Stimulated activated CD4-positive, alpha-beta T cell treated with anti-CD3 and anti-CD28 coated beads, Interleukin-1b, Interleukin-23, amount 100 ng/mL, for 24 hours (primary cell): ENCODE measurements at places on chromosomes 2 and 18.
A peak's percentile ranks its signal among the peaks of the same experiment; 100 is the strongest.

DNA sequence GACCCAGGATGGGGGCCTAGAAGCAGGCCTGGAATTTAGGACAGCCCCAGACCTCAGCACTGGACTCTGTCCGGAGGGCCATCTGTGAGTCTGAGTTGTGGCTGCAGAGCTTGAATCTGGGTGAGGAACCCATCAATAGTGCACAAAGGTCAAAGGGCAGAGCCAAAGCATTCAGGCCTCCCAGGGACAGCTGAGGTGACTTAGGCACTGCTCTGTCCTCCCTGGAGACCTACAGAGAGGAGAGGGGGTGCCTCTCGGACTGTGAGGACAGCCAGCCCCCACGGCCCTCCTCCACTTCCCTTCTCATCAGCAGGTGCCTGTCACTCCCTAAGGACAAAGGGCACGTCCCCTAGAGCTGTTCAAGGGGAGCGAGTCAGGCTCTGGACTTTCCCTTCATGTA is 25.1 kb upstream of the PRLH start:
- no peak for DNase-seq

DNA sequence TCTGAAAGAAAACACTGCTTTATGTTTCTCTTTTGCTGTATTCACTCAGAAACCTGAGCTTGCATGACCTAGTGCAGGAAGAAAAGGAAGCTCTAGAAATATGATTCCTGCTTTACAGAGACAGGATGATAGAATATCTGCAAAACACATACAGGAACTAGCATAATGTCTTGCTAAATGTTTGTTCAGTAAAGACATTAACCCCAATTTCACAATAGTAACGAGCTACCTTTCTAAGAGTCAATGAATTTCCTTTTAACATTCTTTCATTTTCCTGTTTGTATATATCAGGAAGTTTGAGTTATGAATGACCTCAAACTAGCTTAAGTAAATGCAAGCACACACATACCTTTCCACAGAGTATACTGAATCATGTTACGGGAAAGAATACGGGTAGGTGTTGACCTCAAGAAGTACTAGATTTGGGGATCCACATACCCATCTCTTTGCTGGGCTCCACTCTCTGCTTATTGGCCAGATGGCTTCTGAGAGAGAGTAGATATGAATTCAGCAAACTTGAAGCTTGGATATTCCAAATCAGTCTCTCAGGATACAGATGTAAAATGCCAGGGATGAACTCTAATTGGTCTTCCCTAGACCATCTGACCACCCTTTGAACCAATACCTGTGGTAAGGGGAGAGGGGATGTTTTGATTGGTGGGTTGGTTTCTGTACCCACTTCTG is 18.2 kb upstream of the ACSL3 start:
- no peak for DNase-seq

DNA sequence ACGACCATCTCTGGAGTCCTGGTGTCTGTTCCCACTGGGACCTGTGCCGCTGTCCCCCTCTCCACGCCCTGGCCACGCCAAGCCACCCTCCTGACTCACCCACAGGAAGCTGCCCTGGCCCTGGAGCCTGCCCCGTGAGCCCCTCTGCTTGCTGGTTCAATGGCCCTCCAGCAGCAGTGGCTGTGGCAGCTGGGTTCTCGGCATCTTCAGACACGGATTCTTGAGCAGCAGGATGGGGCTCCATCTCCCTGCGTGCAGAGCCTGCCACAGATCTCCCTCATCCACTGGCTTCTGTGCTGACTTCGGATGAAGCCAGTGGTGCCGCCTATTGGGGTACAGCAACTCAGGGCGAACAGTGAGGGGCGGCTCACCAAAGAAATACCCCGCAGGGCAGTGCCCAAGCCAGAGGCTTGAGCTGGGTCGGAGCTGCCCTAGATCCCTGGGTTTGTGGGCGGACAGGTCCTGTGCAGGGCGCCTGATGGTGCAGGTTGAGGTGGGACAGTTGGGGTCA is 14.0 kb downstream of the CAPN10 start:
- DNase-seq: no peak

DNA sequence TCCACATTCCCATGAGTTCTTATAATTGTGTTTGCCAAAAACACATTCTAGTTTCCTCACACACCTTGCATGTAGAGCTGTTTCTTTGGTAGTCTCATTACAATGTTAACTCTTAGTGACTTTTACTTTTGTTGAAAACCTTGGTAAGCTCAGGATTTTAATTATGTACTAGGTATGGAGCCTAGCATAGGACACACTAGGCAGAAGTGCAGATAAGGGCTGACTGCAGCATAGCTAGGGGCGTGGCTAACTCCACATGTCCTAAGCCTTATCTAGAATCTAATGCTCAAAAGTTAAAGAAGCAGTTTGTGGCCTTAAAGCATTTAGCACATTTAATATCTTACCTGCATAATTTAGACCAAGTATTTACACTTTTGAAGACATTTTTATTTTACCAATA is 153.7 kb upstream of the FBXO11 start:
- no peak for DNase-seq

GRCh38 chr18:68172842-68173549 is 541.9 kb downstream of the TMX3 start:
- no peak for DNase-seq

- DNase-seq: no peak
These were observed 67.9 kb downstream of the LRRFIP1 start for GRCh38 chr2:237695201-237695780.

GRCh38 chr2:26139269-26140183 is 33.4 kb upstream of the GAREM2 start:
- no peak for DNase-seq

GRCh38 chr2:44767691-44768090 is 173.8 kb upstream of the SIX3 start:
- DNase-seq: no peak

- DNase-seq: no peak
These were observed 129.5 kb downstream of the TMEM182 start for GRCh38 chr2:102891296-102891695.

GRCh38 chr2:107062599-107063220 is 176.7 kb upstream of the ST6GAL2 start:
- DNase-seq: no peak

DNA sequence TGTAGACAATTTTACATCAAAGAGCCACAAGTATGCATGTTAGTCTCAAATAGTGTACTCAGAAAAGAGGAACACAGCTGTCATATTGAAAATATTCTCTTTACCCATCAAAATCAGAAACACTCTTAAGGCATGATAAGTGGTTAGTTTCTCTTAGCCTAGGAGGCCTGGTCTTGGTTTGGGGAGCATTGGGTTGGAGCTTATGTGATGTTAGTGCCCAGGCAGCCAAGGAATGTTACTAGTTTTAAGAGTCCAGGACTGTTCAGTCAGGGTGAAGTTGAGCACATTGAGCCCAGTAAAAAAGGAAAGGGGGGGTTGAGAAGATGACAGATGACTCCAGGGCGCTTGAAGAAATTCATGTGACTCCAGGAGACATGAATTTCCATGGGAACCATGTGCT is 340.6 kb downstream of the HRH4 start:
- no peak for DNase-seq

DNA sequence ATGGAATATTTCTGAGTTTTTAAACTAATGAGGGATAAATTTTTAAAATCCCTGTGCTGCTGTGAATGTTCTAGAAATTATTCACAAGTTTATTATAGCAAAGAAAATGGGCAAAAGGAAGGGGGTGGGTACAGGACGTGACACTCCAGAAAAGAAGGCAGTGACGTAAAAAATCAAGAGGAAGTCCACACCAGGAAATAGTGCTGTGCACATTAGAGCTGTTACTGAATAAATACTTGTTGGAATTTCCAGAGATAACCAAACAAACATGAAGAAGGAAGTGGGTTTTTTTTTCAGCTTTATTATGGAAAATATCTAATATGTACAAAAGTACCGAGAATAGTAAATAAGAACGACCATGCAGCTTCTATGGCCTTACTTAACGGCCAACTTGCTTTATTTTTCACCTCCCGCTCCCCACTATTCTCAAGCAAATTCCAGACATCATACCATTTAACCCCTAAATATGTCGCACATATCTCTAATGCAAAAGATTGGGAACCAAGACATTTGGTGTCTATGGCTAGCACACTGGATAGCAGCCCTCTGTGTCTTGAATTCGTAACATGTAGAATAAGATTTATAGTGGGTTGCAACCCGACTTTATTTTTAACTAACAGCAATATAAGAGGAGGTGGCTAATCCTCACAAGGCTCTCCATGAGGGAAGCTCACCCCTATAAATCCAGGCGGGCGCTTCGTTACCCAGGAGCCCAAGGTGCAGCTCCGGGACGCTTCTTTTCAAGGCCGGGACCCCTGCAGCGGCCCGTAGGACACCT is 580 bp upstream of the NDUFV2 start:
- no peak for DNase-seq

DNA sequence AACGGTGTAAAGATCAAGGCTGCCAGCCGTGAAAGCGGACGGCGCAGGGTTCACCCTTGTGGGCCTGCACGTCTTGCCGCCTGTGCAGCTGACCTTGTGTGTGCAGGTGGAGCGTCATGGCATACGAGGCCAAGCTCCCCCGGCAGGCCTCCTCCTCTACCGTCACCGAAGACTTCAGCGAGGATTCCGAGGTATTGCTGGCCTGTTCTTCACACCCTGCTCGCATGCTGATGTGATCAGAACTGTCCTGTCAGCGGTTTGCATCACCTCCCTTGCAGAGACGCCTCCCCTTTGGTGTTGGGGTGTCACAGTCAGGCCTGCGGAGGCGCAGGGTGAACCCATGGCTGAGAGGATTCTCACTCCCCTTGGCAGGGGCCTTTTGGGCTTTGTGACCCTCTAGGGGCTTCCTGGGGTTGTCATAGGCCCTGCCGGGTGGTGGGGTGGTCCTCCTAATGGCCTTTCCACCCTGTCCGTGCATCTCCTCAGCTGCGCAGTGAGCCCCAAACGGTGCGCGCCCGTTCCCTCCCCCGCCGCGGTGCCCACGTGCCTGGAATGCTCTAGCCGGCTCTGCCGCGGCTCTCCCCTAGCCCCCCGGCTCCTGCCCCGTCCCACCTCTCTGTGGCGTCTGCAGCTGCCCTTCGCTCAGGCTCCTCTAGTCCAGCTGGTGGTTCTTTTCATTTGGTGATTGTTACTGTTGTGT is 92.5 kb downstream of the DGKD start:
- DNase-seq: no peak

- DNase-seq: no peak
These were observed 1089.4 kb upstream of the SLC39A10 start for GRCh38 chr2:194567661-194568017.

- DNase-seq: no peak
These were observed 143.1 kb downstream of the KCTD1 start for GRCh38 chr18:26405190-26405801.

GRCh38 chr2:201127152-201127511 is 11.2 kb downstream of the CFLAR start:
- DNase-seq: no peak

DNA sequence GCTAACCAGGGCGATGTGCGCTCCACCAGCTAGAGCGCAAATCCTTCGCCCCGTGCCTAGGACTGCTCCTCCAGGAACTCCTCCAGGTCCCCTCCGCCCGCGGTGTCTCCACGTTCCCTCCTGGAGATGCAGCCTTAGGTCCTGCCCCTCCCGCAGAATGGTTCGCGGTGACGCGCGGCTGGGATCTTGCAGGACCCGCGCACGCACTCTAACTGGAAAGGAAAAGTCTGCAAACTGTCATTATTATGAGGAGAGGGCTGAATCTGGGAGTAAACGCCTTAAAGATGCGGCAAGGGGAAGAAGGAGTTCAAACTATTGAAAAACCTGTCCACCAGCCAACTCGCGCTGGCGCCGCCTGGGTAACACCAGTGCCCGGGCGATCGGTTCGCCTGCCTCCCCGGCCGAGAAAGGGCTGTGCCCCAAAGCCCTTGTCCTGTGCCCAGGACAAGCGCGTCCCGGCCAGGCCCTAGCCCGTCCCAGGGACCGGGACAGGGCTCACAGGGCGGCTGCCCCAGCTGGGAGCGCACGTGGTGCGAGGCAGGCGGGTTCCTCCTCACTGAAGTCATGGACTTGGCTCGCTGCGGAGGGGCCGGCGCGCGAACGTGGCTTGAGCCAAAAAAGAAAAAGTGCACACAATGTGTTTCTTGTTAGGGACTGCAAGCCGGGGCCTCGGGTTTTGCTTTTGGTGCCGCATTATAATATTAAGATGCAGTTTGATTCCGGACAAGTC is 5.5 kb upstream of the ID2 start:
- no peak for DNase-seq

GRCh38 chr2:9308186-9308955 is 101.8 kb downstream of the ASAP2 start:
- no peak for DNase-seq

GRCh38 chr2:74742471-74742870 is 88.4 kb downstream of the SEMA4F start:
- DNase-seq: no peak

DNA sequence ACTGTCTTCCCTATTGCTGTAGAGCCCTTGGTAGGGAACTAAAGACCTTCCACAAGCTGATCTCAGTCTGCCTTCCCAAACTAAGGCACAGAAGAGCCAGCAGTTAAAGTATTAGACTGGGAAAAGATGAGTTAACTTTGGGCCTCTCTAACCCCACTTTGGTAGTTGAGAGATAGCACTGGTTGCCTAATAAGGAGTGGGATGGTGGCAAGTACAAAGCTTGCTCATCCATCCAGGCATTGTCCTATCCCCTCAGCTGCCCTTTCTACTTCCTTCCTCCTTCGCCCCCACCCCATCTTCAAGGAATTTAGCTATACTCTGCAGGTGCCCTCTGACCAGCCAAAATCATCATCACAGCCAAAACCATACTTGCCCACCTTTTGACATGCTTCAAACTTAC is 22.2 kb upstream of the AFTPH start:
- DNase-seq: no peak

GRCh38 chr2:135617501-135618015 is 86.3 kb downstream of the R3HDM1 start:
- DNase-seq: no peak

DNA sequence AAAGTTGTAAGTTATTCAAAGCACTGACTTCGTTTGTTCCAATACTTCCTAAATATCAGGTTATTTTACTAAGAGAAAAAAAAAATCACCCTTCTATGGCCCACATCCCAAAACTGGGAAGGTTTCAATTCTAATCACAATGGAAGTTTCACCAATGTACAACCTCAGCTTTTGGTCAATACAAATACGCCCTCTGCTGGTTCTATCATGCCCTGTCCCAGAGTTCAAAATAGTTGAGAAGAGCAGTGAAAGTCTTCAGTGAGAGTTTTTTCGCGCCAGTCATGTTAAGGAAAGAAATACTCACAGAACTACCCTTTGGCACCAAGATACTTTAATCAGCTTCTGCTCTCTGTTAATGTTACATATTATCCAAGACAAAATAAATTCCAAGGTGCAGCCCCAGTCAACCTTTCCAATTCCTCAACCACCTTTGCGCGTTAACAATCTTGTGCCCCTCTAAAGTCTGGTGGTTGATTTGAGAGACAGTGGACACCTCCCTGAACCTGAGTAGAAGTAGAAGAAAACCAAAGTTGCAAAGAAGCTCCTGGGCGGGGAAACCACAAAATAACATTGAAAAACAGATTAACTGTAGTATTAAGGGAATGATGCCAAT is 59.9 kb downstream of the SUMO1 start:
- DNase-seq: peak; percentile 21

GRCh38 chr2:112640800-112641675 is 4.7 kb upstream of the SLC20A1 start:
- DNase-seq: no peak

GRCh38 chr2:79860228-79861058 is 347.6 kb downstream of the CTNNA2 start:
- no peak for DNase-seq
